ENCODE measurements at places on chromosomes 12 and 14.

- DNase-seq = no peak
Observed at GRCh38 chr14:104478656-104479055, 100.9 kb upstream of the C14orf180 start.

- no peak for DNase-seq
Observed at GRCh38 chr12:27589419-27589818, 65.4 kb downstream of the PPFIBP1 start.

DNA sequence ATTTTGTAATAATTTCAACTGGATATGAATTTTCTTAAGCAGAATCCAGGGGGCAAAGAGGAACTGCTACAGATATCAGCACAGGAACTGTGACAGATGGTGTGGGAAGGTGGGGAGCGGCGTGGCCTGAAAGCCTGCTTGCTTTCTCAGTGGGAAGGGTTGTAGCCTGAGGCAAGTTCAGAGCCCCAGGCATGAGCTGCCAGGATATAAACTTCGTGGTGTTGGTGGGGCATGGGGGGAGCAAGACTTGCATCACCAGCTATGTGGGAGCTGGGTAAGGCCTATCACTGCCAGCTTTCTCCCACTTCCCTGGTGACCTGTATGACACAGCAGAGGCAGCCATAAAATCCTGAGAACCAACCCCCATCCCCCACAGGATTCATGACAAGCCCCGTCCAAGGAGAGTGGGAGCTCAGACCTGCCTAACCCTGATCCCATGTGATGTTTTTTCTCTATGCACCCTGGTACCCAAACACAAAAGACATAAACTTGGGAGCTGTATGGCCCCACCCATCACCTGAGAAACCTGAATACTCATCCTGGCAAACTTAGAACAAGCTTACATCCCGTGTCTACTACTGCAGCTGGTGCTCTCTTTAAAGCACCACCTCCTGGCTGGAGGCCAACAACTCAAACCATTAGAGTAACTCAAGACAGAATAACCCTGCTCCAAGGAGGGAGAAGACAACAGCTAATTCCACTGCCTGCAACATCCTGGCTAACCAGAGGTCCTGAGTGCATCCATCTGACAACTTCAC is 16.5 kb downstream of the CLEC1A start:
- no peak for DNase-seq

- DNase-seq = no peak
Observed at GRCh38 chr14:74240794-74241651, 1.8 kb downstream of the VSX2 start.

DNA sequence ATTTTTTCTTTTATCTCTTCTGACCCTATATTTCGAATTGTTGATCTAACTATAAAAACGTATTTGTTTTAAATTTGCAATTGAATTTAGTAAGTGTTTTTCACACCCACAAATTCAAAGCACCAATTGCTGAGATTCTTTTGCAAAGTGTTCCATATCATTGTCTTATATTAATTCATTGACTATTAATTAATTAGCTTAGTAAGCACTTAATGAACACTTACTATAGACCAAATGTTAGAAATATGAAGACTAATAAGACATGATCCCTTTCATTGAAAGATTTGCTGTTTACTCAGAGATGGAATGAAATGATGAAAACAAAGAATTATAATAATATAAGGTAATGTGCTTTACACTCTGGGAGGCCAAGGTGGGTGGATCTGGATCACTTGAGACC is 14.2 kb downstream of the ANO4 start:
- DNase-seq = no peak

GRCh38 chr14:29814156-29815015 is 113.3 kb downstream of the PRKD1 start:
- no peak for DNase-seq

DNA sequence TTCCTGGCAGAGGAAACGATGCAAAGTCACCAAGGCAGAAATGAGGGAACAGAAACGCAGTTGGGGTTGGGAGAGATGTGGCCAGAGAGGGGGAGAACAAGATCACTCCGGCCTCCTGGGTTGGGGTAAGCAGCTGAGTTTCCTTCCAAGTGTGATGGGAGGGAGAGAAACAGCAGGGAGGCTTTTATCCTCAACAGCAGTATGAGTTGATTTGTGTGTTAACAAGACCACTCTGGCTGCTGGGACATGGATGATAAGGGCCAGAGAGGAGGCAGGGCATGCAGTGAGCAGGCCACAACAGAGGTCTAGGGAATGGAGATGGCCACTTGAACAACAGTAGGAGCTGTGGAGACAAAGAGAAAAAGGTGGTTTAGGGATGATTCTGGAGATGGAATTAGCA is 66.8 kb downstream of the GLRX5 start:
- no peak for DNase-seq

- DNase-seq = no peak
Observed at GRCh38 chr12:58871556-58871955, 48.7 kb downstream of the LRIG3 start.

GRCh38 chr12:58424735-58425392 is 483.5 kb downstream of the ATP23 start:
- no peak for DNase-seq

- DNase-seq = no peak
Observed at GRCh38 chr12:6613015-6613775, 6.0 kb upstream of the CHD4 start.

- DNase-seq = no peak
Observed at GRCh38 chr12:28132398-28132797, 57.9 kb upstream of the CCDC91 start.

DNA sequence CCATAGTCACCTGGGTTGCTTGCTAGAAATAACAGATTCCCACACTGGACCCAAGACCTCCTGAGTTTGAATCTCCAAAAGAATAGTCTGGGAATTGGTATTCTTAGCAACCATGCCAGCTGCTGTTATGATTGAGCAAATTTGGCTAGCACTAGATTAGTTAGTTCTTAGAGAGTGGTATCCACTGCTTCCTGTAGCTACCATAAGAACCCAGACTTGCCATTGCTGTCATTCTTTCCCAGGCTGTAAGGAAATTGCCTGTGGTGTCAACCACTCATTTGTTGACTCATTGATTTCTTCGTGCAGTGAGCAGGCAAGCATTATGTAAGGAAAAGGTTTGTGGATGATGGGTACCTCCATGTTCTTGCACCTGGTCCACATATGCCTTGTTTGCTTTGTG is 201.8 kb upstream of the RGS6 start:
- DNase-seq = no peak

- DNase-seq = no peak
Observed at GRCh38 chr12:49017891-49018260, 700 bp downstream of the PRKAG1 start.

Data from stimulated activated CD4-positive, alpha-beta T cell treated with anti-CD3 and anti-CD28 coated beads, Interleukin-1b, Interleukin-23, amount 100 ng/mL, for 24 hours (primary cell).